Naive thymus-derived CD4-positive, alpha-beta T cell (primary cell): ENCODE measurements at places on chromosomes 6 and 20. TPM values are rescaled to one million over a fixed set of nuclear protein-coding genes. Genes with fewer than 3 reads are reported as not detected.

The TLDC2 gene
- polyA plus RNA-seq, result 0.37 TPM

The POM121L2 gene
- not detected for polyA plus RNA-seq

The SMPDL3A gene
- polyA plus RNA-seq, result not detected

The GINS1 gene
- polyA plus RNA-seq, result 1.1 TPM

The PRICKLE4 gene
- polyA plus RNA-seq, result not detected

The FKBP5 gene
- polyA plus RNA-seq, result 324 TPM

The EYA2 gene
- not detected for polyA plus RNA-seq

The ADGRF1 gene
- not detected for polyA plus RNA-seq

The ZNF165 gene
- polyA plus RNA-seq, result 1.6 TPM

The COL19A1 gene
- polyA plus RNA-seq, result not detected

The GNL1 gene
- 27.7 TPM for polyA plus RNA-seq
